CD8-positive, alpha-beta memory T cell (primary cell): ENCODE measurements at places on chromosomes 3 and 15.

- DNase-seq: no peak
These were observed 32.3 kb downstream of the TBC1D2B start for GRCh38 chr15:78045189-78045588.

- no peak for DNase-seq
These were observed 32.8 kb downstream of the SETMAR start for GRCh38 chr3:4335840-4336562.

DNA sequence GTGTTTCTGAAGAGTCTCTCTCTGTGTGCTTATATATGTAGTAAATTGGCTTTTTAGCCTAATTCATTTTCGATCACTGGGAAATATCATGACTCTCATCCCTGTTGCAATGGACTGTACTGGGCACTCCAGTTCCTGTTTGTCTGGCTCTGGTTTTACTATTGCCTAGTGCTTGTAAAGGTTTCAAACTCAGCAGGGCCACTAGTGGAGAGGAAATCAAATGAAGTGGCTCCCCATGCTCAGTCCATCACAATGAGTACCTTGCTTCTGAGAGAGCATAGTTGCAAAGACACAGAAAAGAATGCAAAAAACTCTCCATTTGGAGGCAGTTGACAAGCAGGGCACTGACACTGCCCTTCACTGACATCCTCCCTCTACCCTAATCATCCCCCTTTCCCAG, 167.8 kb downstream of the TAFA4 start:
- no peak for DNase-seq

GRCh38 chr3:61853912-61854311, 292.5 kb downstream of the PTPRG start:
- DNase-seq: no peak

- no peak for DNase-seq
These were observed 517.0 kb downstream of the SQOR start for GRCh38 chr15:46151786-46152185.

- no peak for DNase-seq
These were observed 56.2 kb upstream of the LEKR1 start for GRCh38 chr3:156769721-156770654.

DNA sequence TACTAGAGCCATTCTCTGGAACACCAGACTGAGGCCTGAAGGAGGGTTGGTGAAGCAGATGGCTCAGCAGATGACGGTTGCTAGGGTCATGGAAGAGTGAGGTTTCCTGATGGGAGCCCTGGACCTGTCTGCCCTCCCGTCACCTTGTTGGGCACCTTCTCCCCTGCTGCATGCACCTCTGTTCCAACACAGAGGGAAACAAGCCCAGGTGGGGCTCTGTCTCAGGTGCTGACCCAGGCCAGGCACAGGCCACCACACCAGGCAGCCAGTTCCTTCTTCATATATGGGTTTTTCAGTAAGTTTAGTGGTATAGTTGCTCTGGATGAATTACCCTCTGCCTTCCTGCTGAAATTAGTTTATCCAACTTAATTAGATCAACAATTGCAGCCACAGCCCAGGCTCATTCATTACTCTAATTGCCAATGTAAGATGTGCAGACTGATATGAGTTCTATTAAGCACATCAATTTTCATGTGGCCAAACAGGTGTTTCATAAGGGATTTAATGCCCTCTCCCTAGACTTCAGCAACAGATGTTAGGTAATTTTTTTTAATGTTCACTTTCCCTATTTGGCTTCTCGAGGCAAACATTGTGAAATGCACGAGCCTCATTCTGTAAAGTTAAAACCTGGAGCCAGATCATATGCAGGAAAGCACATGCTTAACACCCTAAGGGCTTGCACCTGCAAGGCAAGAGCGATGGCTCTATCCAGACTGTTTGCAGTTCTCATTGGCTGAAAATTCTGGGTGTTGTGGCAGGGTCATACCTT, 174.8 kb downstream of the CHDH start:
- DNase-seq: no peak

DNA sequence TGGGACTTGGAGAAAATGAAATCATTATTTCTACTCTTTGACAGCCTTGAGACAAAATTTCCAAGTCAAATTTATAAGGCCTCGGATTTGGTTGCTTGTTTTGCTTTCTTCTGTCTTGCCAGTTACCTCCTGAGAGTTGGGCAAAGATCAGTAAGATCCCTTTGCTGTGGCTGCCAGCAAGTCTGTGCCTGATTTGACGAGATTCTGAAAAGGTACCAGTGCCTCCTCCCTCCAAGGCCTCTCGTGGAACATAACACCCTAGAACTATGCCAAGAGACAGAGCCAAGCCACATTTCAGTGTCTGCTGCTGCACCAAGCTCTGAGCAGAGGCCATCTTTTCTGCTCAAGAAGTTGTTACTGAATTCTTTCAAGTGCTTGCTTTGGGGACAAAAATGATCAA, 61.0 kb downstream of the GTPBP8 start:
- DNase-seq: no peak

DNA sequence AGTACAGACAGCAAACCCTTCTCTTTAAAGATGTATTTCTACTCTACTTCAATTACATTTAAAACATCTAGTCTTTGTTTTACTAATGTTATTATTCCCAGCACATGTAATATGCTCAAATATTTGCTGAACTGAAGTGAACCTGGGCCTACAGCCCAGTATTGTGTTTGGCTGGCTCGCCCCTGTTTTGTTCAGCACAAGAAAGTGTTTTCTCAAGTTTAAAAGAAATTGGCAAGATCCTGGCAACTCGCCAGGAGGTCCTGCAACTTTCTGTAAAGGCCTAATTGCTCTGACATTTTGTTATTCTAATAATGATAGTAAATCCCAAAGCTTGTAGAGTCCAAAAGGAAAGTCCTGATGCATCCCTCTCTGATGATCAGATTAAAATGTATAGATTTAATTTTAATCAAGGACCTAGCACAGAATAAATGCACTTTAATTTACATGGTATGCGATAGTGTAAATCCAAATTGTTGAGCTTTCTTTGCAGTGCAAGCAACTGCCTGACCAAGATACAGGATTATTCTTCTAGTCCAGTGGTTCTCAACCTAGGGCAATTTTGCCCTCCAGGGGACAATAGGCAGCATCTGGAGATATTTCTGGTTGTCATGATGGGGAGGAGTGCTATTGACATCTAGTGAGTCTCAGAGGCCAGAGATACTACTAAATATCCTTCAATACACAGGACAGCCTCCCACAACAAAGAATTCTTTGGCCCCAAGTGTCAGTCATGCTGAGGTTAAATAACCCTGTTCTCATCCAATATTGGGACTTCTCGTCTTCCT, 35.7 kb upstream of the TMOD3 start:
- no peak for DNase-seq

- DNase-seq: no peak
These were observed 360.1 kb downstream of the SHQ1 start for GRCh38 chr3:72487946-72488737.

DNA sequence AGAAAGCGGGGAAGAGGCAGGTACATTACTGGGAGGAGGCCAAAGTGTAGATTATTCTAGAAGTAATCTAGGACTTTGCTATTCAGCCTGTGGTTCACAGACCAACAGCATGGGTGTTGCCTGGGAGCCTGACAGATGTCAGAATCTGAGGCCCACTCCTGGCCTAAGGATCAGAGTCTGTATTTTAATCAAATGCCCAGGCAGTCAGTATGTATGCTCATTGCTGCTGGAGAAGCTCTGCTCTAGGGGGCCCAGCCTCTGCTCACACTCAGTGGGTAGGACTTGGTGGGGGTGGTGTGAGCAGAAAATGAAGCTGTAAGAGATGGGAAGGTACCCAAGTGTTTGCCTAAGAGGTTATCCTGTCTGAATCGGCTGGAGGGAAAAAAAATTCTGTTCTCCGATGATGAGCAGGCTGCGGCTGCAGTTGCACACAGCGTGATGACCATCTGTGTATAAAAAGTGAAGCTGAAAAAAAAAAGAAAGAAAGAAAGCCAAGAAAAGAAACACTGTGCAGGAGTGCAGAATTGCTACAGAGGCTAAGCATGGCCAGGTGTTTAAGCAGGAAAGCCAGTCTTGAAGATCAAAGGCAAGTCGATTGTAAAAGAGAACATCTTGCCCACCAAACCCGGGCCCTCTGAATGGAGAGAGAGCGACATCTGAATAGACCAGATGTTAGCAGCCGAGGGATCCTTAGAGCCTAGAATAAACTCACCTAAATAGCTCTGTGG, 65.2 kb downstream of the EIF4E3 start:
- no peak for DNase-seq

DNA sequence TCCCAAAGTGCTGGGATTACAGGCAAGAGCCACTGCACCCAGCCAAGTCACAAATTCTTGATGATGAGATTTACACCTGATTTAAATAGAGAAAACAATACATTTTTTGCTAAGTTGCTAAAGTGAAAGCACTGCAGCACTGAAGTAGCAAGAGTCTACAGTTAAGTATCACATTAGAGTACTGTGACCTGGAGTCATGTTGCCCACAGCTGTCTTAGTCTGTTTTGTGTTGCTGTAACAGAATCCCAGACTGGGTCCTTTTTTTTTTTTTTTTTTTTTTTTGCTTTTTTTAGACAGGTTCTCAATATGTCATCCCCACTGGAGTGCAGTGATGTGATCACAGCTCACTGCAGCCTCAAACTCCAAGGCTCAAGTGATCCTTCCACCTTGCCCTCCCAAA, 23.2 kb upstream of the GNB4 start:
- DNase-seq: no peak
